ENCODE measurements at places on chromosomes 3 and 15.

- no peak for DNase-seq
These were observed 274.2 kb downstream of the XXYLT1 start for GRCh38 chr3:194996746-194997145.

DNA sequence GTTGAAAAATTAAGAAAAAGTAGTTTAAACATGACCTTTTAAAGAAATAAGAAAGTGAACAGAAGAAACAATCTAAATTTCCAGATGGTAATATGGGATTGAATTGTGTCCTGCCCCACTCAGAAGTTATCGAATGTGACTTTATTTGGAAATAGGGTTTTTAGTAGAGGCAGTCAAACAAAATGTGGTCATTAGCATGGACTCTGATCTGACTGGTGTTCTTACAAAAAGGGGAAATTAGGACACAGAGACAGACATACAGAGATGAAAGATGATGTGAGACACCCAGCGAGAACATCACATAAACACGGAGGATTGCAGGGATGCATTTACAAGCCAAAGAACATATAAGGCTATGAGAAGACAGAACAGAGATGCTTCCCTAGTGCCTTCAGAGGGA lies 73.2 kb downstream of the XRN1 start:
- no peak for DNase-seq

DNA sequence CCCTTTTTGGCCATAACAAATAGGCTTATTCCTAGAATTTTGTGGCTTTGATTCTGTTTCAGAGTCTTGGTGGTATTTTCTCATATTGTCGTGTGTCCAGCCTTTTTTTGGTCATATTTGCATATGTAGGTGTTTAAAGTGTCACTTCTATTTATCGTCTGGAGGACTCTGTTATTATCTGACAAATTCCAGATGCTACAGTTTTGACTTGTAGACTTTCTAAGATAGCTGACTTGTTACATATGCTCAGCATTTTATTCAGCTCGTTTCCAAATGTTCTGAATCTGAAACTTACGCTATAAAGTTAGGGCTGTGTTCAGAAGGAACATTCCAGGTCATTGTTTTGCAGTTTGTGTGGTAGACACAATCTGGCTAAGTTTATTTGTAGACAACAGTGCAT lies 1.9 kb downstream of the PPP4R2 start:
- no peak for DNase-seq

DNA sequence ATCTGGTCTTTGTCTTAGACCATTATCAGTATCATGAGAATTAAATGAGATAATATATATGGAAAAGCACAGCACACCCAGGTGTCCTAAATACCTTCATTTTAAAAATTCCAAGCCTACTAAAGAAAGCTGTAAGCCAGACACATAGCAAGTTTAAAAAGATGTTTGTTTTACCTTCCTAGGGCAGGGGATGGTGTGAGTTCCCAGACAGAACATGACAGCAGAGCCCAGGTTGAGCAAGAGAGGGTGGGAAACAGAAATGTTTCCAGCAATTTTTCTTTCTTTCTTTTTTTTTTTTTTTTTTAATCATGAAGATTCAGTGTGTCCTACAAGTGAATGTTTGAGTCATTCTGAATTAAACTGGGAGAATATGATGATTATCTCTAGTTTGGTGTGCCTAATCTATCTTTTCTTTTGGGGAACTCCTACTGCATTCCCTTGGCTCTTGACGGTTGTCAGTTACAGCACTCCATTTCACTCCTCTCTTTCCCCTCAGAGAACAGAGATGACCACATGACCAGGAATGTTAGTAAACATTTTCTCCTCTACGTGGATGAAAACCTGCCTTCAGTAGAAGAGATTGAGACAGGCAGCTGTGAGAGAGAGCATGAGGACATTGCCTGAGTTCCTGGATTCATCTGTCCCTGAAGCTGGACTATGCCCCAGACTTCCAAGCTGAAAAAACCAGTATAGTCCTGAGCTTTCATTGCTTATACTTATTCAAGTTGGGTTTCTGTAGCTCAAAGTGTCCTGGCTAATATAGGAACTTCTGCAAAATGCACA lies 54.5 kb upstream of the ARL14 start:
- DNase-seq: no peak

GRCh38 chr3:49906073-49906743 lies 2.5 kb upstream of the MST1R start:
- DNase-seq: peak; percentile 36

DNA sequence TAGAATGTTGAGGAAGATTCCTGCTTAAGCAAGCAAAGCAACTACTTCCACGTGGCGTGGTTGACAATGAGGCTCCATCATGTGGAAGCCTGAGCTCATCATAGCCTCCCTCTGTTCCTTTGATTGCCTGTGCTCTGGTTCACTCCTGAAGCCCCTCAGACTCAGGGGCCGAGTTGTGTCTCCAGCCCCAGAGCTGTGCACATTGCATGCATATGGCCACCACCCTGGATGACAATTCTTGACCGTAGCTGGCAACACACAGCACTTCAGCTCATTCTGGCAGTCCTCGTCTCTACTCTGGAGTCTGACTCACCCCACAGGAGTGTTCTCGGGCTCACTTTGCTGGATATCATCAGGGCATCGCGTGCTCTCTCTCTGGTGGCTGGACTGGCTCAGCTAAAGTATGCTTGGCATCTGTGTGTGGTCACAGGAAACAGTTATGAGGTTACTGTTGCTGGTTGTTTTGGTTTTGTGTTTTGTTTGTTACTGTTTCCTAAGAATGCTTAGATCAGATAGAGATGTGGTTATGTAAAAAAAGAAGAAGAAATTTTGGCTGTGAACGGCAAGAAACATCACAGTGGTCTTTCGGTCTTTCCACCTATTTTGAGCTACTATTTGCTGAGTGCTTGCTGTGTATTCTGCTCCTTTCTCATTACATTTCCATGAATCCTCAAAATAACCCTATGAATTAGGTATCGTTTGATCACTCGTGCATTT lies 41.6 kb upstream of the MRPS22 start:
- no peak for DNase-seq

- DNase-seq: no peak
These were observed 145.3 kb downstream of the ADAMTS17 start for GRCh38 chr15:100196326-100197058.

- no peak for DNase-seq
These were observed 95.0 kb downstream of the LRTM1 start for GRCh38 chr3:54832876-54833275.

DNA sequence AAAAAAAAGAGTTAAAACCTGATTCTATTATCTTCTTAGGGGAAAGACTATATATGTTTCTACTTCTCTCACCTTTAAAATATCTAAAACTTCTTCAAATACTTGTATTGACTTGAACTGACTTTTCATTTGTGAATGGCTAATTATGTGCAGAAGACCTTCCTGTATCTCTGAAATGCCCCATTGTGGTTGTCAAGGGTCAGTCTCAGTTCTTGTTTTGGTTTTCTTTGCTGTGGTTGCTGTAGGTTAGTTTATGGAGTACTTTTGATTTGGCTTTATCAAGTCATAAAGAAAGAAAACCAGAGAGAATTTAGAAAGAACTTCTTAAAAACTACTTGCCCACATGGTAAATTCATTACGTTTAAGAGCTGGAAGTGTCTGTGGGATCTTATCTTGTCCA lies 345.3 kb upstream of the POU1F1 start:
- DNase-seq: no peak

DNA sequence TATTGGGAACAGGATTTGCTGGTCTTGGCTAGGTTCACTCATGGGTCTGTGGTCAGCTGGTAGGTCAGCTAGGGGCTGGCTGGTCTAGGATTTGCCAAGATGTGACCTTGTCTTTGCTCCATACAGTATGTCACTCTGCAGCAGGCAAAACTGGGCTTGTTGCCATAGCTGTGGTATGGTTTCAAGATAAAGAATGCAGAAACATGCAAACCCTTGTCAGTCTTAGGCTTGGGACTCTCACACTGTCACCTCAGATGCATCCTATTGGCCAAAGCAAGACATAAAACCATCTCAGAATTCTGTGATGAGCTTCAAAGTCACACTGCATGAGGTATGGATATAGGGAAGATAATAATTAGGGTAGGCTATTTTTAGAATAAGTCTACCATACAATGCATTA lies 66.6 kb upstream of the TBC1D5 start:
- no peak for DNase-seq

DNA sequence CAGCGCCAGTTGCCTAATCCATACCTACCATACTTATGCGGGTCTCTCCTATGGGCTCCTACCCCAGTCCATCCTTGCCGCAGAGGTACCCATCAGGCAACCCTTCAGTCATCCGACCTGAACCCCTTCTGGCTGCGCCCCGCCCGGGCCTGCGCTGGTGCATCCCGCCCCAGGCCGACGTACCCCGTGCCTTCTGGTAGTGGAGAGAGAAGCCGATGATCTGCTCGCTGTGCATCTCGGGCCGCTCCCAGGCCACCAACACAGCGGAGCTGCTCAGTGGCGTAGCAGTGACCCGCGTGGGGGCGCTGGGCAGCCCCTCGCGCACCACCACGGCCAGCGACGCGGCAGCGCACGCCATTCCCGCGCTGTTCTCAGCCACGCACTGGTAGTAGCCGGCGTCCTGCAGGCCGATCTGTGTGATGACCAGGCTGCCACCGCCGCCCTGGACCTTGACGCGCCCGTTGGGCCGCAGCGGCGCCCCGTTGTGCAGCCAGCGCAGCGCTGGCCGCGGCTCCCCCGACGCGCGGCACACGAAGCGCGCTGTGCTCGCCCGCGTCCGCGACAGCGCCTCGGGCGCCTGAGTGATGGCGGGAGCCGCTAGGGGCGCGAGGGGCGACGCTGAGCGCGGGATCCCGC lies 17.9 kb upstream of the IGDCC3 start:
- DNase-seq: no peak

- no peak for DNase-seq
These were observed 70.7 kb upstream of the LARS2 start for GRCh38 chr3:45317710-45318109.

GRCh38 chr3:107951126-107951525 lies 139.7 kb downstream of the CD47 start:
- DNase-seq: no peak

DNA sequence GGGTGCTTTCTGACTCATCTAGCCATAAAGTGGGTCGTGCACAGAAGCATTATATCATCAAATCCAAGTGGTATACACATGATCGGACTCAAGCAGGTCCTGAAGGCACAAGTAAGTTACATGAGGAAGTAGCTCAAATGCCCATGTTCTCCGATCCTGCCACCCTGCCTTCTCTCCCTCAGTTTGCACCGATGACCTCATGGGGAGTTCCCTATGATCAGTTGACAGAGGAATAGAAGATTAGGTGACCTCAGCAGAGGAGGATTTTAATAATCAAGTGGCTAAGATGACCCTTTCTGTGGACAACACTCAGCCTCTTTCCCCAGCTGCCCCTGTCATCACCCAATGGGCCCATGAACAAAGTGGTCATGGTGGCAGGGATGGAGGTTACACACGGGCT lies 149.5 kb downstream of the TBC1D5 start:
- no peak for DNase-seq

- DNase-seq: no peak
These were observed 31.9 kb upstream of the ZNF280D start for GRCh38 chr15:56765251-56765650.

DNA sequence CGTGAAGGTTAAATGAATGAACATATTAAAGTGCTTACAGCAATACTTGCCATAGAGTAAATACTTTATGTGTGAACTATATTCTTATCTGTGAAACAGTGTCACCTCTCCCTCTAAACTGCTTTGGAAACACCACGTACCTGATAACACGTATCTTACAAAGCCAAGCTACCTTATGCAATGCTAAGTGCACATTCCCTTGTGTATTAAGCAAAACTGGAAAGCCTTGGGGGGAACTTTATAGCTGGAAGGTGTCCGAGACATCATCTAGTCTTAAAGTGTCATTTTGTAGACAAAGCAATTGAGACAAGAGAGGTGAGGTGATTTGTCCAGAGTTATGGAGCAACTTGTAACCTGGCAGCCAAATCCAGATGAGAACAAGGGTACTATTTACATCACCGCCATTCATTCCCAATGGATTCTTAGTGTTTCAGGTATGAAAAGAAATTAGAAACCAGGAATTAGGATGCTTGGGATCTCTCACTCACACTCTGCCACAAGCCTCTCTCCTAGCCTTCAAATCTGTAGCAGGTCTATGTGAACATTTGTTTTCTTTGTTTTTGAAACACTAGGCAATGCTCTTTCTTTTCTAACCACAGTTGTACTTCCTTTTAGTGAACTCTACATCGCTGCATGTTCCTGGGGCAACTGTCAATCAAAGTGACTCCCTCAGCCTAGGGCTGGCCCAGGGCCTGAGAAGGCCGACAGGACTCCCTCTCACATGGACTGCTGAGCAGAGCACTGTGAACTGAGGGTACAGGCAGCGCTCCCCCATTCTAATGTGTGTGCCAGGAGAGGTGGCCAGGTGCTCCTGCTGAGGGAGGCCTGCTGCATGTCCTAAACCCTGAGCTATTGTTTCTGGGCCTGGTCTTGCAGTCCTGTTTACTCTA lies 13.9 kb upstream of the MGLL start:
- no peak for DNase-seq

- DNase-seq: no peak
These were observed 18.8 kb upstream of the CHD2 start for GRCh38 chr15:92881211-92881754.

DNA sequence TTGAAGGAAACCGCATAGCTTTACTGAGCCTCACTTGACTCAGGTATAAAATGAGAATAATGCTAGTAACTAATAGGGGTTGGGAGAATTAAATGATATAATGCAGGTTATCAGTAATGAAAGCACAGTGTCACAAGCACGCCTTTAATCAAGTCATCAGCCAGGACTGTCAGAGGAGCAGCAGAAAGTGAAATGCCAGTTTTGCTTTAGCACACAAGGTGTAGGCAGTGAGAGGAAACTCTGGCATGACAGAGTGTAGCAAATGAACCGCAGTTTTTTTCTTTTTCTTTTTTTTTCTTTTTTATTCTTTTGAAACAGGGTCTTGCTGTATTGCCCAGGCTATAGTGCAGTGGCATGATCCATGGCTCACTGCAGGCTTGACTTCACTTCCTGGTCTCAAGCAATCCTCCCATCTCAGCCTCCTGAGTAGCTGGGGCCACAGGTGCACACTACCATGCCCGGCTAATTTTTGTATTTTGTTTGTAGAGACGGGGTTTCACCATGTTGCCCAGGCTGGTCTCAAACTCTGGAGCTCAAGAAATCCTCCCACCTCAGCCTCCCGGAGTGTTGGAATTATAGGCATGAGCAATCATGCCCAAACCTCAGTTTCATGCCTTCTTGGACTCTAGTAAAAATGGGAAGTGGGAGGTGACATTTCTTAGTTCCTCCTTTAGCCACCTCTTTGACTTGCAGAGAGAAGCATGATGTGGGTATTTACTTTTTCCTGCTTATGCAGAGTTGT lies 9.7 kb upstream of the SCAANT1 start:
- no peak for DNase-seq

GRCh38 chr3:62007036-62007435 lies 366.3 kb downstream of the FEZF2 start:
- no peak for DNase-seq

All from stimulated activated CD8-positive, alpha-beta memory T cell treated with anti-CD3 and anti-CD28 coated beads, Interleukin-2, amount 100 ng/mL, for 48 hours (primary cell).